ENCODE measurements at places on chromosomes 6 and 20. TPM values are rescaled to one million over a fixed set of nuclear protein-coding genes. Genes with fewer than 3 reads are reported as not detected.

Gene RCAN2
- total RNA-seq: 299 TPM

Gene PCK1
- total RNA-seq: 0.59 TPM

Gene F13A1
- total RNA-seq: 20.6 TPM

Gene TRIM10
- not detected for total RNA-seq

Gene APCDD1L
- 1.3 TPM for total RNA-seq

Gene PARD6B
- 3.0 TPM for total RNA-seq

Gene KCNQ5
- total RNA-seq: 0.12 TPM

Gene KHDC1
- total RNA-seq: 1.1 TPM

Gene PSORS1C2
- not detected for total RNA-seq

Gene EYA2
- total RNA-seq: 0.49 TPM

Gene AIF1
- total RNA-seq: 2.8 TPM

- peaks cover 5% of the 10 kb centered on the region for H3K27me3 ChIP-seq
- H3K4me1 ChIP-seq: no peaks in the 10 kb centered on the region
- no peak overlapping the region for H3K4me3 ChIP-seq
These were observed 312.2 kb downstream of the ADGRG6 start for GRCh38 chr6:142613981-142614380.

DNA sequence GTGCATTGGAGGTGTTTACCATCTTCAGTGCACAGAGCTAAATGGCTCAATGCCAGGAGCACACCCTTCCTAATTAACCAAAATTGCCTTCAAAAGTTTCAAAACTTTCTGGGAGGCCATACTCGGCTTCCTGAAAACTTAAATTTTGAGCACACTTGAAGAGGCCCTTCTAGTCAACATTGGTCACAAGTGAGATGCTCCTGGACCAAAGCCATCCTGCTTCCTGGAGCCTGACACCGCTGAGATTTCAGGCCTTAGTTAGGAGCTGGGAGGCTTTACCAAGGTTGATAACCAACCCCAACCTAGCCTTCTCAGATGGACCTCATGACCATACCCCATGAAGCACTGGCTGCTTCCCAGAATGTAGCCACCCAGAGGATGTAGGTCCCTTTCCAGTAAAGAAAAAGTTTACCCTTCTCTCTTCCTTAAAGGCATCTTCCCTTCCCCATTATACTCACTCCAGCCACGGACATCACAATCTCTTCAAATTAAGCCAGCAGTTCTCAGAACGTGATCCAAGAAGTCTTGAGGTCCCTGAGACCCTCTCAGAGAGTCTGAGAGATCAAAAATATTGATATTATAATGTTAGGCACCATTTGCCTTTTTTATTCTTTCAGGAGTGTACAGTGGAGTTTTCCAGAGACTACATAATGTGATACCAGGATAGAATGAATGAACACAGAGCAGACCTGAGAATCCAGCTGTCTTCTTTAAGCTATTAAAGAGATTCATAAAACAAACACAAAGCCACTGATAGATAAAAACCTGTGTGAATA, 32.8 kb upstream of the SPTLC3 start:
- no peak for DNase-seq
- no peak overlapping the region for H3K4me3 ChIP-seq
- H3K36me3 ChIP-seq: no peaks in the 10 kb centered on the region
- H3K27ac ChIP-seq: no peak overlapping the region
- no peaks in the 10 kb centered on the region for H3K27me3 ChIP-seq

DNA sequence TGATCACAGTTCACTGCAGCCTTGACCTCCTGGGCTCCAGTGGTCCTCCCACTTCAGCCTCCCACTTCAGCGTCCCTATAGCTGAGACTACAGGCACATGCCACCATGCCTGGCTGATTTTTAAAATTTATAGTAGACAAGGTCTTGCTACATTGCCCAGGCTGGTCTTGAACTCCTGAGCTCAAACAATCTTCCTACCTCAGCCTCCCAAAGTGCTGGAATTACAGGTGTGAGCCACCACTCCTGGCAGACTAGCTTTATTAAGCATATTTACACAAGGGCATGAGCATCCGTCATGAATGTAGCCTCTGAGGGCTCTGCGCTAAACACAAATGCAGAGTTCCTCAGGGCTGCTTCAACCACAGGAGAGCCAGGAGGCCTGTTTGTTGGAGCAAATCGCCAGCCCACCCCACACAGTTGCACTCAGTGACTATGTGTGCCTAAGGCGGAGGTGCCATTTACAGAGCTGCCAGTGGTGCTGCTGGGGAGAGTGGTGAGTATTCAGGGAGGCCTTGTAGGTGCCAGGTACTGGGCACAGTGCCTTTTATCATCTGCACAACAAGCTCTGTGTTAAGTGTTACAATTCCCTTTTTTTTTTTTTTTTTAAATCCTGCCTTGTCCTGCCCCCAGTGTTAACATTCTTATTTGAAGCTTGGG, 78.2 kb downstream of the PSMG4 start:
- peaks cover 21% of the 10 kb centered on the region for H3K4me1 ChIP-seq
- DNase-seq: no peak
- no peak overlapping the region for H3K27ac ChIP-seq
- H3K36me3 ChIP-seq: no peaks in the 10 kb centered on the region
- no peaks in the 10 kb centered on the region for H3K27me3 ChIP-seq
- no peak overlapping the region for H3K4me3 ChIP-seq

DNA sequence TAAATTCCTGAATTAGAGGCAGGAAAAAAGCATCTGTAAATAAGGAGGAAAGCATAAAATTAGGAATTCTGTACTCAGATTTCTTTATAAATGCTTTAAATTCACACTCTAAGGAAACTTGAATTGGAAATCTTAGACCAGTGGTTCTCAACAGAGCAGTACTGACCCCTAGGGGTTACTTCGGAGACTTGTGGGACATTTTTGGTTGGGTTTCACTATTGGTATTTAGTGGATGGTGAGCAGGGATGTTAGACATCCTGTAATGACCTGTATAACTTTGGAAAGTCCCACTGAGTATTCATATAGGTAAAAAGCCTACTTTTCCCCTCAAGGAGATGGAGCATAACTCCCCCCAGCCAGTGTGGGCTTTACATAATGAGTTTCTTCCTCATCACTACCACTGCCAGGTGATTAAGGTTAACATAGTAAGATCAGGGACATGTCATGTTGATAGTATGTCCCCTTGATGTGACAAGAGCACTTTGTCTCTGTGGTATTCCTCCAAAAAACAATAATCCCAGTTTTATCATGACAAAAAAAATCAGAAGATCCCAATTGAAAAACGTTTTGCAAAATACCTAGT, 31.0 kb downstream of the GLO1 start:
- DNase-seq: peak; percentile 14
- H3K4me3 ChIP-seq: no peak overlapping the region
- no peaks in the 10 kb centered on the region for H3K4me1 ChIP-seq
- no peaks in the 10 kb centered on the region for H3K27me3 ChIP-seq
- H3K27ac ChIP-seq: no peak overlapping the region
- peaks cover 5% of the 10 kb centered on the region for H3K36me3 ChIP-seq

GRCh38 chr6:100899202-100899601, 18.1 kb upstream of the ASCC3 start:
- H3K27ac ChIP-seq: no peak overlapping the region
- no peak overlapping the region for H3K4me3 ChIP-seq

DNA sequence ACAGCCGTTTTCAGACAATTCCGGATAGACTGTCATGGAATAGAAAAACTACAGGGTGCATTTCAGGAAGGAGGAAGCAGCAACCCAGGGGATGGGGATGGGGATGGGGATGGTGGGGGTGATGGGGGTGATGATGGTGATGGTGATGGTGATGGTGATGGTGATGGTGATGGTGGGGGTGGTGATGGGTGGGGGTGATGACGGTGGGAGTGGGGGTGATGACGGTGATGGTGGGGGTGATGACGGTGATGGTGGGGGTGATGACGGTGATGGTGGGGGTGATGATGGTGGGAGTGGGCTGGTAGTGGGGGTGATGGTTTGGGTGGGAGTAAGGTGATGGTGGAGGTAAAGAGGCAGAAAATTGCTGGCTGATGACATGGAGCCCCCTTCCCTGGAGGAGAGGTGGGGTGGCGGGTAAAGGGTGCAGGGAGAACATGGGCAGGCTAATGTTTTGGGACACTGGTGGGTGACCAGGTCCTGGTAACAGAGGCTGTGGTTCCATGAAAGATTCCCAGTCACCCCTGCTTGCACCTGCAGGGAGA, 17.5 kb downstream of the LAMA5 start:
- H3K27ac ChIP-seq: no peak overlapping the region
- peaks cover 8% of the 10 kb centered on the region for H3K36me3 ChIP-seq
- no peak overlapping the region for H3K4me3 ChIP-seq

- no peaks in the 10 kb centered on the region for H3K4me1 ChIP-seq
- no peaks in the 10 kb centered on the region for H3K27me3 ChIP-seq
- H3K4me3 ChIP-seq: no peak overlapping the region
- no peak overlapping the region for H3K27ac ChIP-seq
- DNase-seq: no peak
- H3K36me3 ChIP-seq: no peaks in the 10 kb centered on the region
These were observed 119.4 kb downstream of the MAN1A1 start for GRCh38 chr6:119230160-119230559.

GRCh38 chr6:124551711-124552233, 410.5 kb upstream of the RNF217 start:
- no peaks in the 10 kb centered on the region for H3K36me3 ChIP-seq
- H3K27ac ChIP-seq: no peak overlapping the region
- H3K4me1 ChIP-seq: no peaks in the 10 kb centered on the region

DNA sequence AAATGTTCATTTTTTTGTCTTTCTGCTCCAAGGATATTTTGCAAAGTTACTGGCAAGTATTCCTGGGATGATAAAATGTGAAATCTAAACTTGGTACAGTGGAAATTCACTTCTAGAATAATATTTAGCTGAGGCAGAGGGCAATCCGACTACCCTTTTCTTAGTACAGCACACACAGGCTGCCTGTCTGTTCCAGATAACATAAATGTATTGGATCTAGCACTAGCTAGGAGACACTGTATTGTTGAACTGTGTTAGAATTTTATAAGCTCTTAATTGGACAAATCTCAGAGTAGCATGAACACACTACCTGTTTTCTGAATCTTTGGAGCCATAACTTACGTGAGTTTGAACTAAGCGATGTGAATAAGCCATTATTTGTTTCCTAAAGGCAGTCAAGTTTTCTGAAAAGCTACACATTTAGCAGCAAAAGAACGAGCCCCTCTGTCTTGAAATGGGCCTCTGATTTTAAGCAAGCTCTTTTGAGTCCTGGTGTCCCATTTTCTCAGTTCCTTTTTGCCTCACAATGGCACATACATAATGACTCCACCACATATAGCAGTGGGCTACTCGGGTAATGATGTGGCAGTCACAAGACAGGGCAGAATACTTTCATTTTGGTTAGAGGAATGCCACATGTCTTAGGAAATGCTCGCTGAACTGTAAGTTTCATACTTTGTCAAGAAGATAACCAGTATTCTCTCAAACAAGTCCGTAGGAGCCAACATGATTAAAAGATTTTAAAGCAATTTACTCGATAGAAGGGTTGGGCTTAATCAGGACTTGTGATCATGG, 116.5 kb upstream of the ESR1 start:
- H3K36me3 ChIP-seq: no peaks in the 10 kb centered on the region
- H3K4me3 ChIP-seq: peak overlapping the region; percentile 17
- no peaks in the 10 kb centered on the region for H3K27me3 ChIP-seq
- no peaks in the 10 kb centered on the region for H3K4me1 ChIP-seq
- peak overlapping the region; percentile 82 for H3K27ac ChIP-seq
- no peak for DNase-seq

- no peaks in the 10 kb centered on the region for H3K36me3 ChIP-seq
- peaks cover 10% of the 10 kb centered on the region for H3K4me1 ChIP-seq
- no peak overlapping the region for H3K4me3 ChIP-seq
- no peak overlapping the region for H3K27ac ChIP-seq
- DNase-seq: no peak
These were observed 12.6 kb upstream of the FRMD1 start for GRCh38 chr6:168091381-168092264.

- peaks cover 17% of the 10 kb centered on the region for H3K4me1 ChIP-seq
- no peak overlapping the region for H3K4me3 ChIP-seq
- H3K27me3 ChIP-seq: no peaks in the 10 kb centered on the region
- H3K27ac ChIP-seq: no peak overlapping the region
These were observed 16.3 kb upstream of the SERPINB9 start for GRCh38 chr6:2919401-2919800.

- no peak overlapping the region for H3K27ac ChIP-seq
- no peak overlapping the region for H3K4me3 ChIP-seq
- peaks cover 26% of the 10 kb centered on the region for H3K4me1 ChIP-seq
- H3K27me3 ChIP-seq: no peaks in the 10 kb centered on the region
These were observed 50.6 kb downstream of the PDSS2 start for GRCh38 chr6:107408714-107409113.

DNA sequence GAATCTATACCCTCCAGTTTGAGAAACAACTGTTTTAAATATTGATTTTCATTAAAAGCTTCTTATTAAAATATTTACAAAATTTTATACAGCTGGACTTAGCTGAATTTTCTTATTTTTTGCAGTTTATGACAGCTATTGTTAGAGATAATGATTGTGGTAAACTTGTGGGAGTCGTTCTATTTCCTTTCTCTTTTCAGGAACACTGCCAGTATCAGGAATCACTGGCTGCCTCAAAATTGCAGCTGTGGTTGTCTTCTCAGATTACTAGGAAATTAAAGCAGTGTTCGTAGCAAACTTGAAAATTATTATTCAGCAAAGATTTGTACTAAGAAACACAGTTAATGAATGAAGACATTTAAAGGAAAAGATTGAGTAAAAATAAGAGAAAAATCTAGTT, 311.0 kb downstream of the CENPW start:
- H3K36me3 ChIP-seq: no peaks in the 10 kb centered on the region
- H3K4me3 ChIP-seq: no peak overlapping the region
- H3K4me1 ChIP-seq: no peaks in the 10 kb centered on the region
- H3K27ac ChIP-seq: no peak overlapping the region

GRCh38 chr6:49946835-49947234, 17.1 kb downstream of the DEFB114 start:
- no peak overlapping the region for H3K27ac ChIP-seq
- H3K4me3 ChIP-seq: no peak overlapping the region
- H3K4me1 ChIP-seq: no peaks in the 10 kb centered on the region
- no peak for DNase-seq
- no peaks in the 10 kb centered on the region for H3K36me3 ChIP-seq

- no peaks in the 10 kb centered on the region for H3K4me1 ChIP-seq
- H3K27me3 ChIP-seq: no peaks in the 10 kb centered on the region
- H3K4me3 ChIP-seq: no peak overlapping the region
- no peak overlapping the region for H3K27ac ChIP-seq
These were observed 125.2 kb downstream of the PACRG start for GRCh38 chr6:162852840-162853577.

DNA sequence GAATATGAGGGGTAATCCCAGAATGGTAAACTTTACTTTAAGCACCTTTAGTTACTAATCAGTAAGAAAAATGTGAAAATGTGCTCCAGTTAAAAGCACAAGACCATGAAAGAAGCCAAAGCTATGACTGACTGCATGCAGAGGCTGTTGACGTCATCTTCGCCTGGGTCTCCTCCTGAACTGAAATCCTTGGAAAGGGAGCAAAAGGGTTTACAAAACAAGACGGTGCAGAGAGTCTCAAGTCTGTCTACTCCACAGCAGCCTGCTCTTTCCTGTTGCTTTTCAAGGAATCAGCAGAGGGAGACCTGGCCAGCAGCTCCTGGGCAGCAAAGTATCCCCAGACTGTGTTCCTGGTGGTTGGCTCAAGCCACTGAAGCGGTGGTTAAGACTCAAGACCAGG, 10.2 kb downstream of the FKBP1A start:
- H3K27me3 ChIP-seq: no peaks in the 10 kb centered on the region
- H3K4me1 ChIP-seq: peaks cover 68% of the 10 kb centered on the region
- H3K4me3 ChIP-seq: no peak overlapping the region
- H3K36me3 ChIP-seq: no peaks in the 10 kb centered on the region
